ENCODE measurements at places on chromosomes 13 and 19. TPM values are rescaled to one million over a fixed set of nuclear protein-coding genes. Genes with fewer than 3 reads are reported as not detected.

JOSD2 gene
- total RNA-seq = 38.5 TPM

PRR20D gene
- total RNA-seq = not detected

LIG4 gene
- 11.2 TPM for total RNA-seq

- DNase-seq = no peak
Measured at GRCh38 chr13:62357887-62358645, 942.4 kb upstream of the PCDH20 start.

- DNase-seq = peak; percentile 30
Measured at GRCh38 chr13:24683838-24684599, 3.8 kb downstream of the ATP12A start.

Data from activated T-helper 1 cell treated with anti-CD3 and anti-CD28 coated beads, Interleukin-12 subunit alpha, Interleukin-12 subunit beta, Interleukin-2, Interleukin-4 antibody, amounts not matched to agents 30 ng/mL and 10 ng/mL and 1 ng/mL, durations not matched to agents 14 hours and 24 hours and 36 hours (primary cell).